ENCODE measurements at places on chromosomes 7 and 10.
A peak's percentile ranks its signal among the peaks of the same experiment; 100 is the strongest.

DNA sequence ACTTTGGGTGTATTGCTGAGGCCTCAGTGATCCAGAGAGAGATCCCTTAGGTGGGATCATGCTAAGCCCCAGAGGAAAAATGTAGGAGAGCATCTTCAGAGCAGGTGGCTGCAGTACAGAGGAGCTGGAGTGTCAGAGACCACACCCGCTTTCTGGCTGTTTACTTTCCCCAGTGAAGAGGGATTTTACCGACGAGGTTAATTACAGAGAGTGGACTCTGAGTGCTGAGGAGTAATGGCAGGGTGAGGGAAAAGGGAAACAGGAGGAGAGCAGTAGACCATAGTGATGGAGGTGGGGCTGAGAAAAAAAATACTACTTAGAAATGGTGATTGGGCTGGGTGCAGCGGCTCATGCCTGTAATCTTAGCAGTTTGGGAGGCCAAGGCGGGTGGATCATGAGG lies 43.3 kb upstream of the HBP1 start:
- DNase-seq = no peak

DNA sequence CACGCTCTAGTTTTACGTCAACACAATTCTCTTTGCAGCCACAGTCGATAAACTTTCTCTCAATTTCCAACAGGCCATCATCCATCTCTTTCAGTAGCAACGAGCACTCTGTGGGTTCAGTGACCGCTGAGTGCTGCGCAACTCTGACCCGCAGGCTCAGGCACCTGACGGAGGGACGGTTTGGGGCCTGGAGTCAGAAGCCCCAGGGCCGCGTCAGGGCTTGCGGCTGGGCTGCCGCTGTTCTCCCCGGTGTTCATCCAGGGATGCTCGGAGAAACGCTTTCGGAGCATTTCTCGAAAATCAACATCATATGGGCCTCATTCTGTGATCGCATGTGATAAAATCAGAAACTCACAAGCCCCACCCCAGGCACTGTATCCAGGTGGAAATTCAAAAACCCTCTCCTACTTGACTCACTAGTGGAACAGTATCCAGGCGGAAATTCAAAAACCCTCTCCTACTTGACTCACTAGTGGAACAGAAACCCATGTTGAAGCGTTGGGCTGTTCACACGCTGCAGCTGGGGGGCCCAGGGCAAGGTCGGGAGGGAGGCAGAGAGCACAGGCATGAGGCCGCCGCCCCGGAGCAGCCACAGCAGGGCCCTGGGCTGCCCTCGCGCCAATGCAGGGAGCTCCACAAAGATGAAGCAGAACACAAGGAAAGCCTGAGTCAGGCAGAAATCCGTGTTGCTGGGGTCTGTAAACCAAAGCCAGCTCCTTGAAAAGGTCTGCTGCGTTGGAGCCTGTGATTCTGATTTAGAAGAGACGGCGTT lies 73.3 kb upstream of the NKX6-2 start:
- DNase-seq = no peak

DNA sequence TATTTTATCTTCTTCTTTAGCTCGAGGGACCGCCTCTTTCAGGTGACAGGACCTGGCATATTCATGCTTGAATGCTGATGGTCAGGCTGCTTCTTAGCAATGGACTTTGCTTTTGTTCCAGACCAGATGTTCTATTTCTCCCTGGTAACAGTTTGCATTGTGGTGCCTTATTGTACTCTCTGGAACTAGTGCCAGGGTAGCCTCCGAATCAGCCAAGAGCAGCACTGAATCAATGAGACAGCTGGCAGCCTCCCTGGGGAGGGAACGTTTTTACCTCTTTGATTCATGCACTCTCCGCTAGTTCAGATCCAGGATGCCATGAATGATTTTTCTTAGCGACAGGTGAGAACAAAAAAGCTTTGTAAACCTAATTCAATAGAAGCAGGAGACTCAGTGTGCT lies 54.1 kb upstream of the NXPH1 start:
- DNase-seq = no peak

DNA sequence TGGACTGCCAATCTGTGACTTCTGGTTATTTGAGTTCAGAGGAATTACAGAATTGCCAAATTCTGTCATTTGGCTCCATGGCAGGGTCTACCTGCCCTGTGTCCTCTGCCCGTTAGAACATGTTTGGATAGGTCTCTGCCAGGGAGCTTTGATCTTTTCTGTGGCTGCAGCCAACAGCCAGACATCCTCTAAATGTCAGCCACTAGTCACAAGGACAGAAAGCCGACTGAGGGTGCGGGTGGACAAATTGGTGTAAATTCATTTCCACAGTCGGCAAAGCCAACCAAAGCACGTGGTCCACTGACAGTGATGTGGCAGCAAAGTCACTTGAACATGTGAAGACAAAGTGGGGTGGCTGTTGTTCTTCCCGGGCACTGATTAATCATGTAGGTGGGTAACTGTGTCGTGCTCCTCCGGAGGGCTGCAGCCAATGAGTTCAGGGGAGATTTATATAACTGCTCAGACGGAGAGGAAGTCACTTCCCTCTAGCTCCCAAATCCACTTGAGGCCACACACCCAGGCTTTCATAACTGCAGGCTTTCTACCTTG lies 26.7 kb upstream of the CAMK1D start:
- no peak for DNase-seq

DNA sequence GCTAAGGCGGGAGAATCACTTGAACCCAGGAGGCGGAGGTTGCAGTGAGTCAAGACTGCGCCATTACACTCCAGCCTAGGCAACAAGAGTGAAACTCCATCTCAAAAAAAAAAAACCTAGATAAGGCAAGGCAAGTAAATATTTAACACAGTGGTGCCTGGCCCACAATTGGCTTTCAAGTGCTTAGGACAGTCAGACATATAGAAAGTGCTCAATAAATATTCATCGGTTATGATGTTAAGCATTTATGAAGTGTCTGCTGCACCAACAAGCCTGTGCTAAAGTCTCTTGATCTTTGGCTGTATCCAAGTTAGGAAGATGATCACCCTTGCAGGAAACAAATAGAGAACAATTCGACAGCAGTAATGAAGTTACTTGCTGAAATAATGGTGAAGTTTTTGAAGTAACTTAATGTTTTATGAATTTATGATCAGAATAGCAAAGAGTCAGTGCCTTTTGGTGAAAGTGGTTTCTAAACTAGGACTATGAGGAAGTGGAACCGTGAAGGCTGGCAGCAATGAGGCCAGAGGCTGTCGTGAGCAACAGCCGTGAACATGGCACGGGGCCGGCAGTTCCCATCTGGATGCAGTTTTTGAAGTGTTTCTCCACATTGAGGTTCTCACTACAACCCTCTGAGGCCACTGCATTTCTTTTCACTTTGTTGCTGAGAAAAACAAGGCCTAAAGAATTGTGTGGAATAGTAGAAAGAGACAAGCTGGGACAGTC lies 48.1 kb upstream of the GATA3 start:
- DNase-seq = no peak

- no peak for DNase-seq
Measured at GRCh38 chr7:24157666-24158065, 126.3 kb upstream of the NPY start.

- no peak for DNase-seq
Measured at GRCh38 chr10:79209831-79210230, 137.4 kb upstream of the PPIF start.

GRCh38 chr10:37712489-37713131 lies 144.8 kb downstream of the ZNF248 start:
- DNase-seq = no peak

GRCh38 chr10:132684164-132684891 lies 101.6 kb downstream of the NKX6-2 start:
- DNase-seq = peak; percentile 6

DNA sequence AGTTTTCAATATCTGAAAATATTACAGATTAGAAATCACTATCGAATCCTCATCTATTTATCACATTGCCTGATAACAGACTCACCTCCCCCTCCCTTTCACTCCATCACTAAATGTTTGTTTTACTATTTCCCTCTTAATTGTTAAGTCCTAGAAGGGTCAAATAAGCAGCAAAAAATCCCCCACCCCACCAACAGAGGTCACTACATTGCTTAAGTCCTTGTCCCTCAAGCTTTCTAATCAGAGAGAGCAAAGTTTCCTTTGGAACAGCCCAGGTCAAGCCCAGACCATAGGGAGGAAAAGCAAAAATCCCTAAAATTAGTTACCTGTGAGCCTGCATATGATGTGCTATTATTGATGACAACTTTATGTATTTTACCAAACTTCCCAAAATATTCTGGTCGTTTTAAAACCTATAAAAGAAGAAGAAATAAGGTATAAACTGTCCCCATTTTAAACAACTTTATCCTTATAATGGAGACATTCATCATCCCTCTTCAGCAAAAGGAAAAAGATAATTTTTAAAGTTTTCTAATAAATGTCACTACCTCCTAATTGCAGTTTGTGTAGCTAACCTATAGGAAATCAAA lies 95.0 kb downstream of the CNOT4 start:
- peak; percentile 81 for DNase-seq

- no peak for DNase-seq
Measured at GRCh38 chr10:44647877-44648542, 263.1 kb upstream of the CXCL12 start.

DNA sequence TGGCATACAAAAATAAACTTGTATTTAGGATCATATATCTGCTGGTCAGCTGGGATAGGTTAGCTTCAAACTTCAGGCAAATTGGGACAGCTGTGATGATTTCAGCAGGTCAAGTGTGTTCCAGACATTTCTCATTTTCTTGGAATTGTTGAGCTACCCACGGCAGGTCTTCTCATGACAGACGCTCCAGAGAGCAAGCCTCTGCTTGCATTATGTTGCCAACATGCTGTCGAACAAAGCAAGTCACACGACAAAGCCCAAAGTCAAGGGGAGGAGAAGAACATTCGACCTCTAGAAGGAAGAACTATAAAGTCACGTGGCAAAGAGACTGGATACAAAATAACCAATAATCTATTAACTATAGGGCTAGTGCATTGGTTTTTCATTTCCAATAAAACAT lies 103.5 kb downstream of the RAB18 start:
- DNase-seq = no peak

DNA sequence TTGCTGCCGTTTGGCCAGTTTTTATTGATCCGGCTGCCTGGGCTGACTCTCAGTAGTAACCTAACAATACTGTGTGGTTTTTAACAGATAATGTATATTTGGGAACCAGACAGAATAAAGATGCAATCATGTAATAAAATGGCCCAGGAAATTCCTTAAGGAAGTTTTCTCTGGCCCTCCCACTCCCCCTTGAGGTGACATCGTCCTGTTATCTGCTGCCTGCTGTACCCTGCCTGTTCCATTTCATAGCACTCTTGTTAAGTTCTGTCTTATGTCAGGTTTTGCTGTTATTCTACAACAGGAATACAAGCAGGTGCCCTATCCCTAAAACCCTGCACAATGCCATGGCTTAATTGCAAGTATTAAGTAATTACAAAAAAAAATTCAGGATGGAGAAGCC lies 12.5 kb downstream of the ITGB8 start:
- no peak for DNase-seq

DNA sequence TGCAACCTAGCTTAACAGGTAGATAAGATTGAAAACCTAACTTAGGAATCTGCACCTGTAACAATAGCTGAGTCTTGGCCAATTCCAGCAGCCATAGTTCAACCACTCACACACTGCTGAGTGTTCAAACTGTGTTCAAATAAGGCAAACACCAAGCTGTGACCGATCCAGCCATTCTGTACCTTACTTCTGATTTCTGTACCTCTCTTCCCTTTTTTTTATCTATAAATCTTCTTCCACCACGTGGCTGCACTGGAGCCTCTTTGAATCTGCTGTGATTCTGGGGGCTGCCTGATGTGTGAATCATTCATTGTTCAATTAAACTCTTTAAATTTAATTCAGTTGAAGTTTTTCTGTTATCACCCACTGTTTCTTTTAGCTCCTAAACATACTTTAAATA lies 15.7 kb upstream of the FOXL3 start:
- DNase-seq = no peak

DNA sequence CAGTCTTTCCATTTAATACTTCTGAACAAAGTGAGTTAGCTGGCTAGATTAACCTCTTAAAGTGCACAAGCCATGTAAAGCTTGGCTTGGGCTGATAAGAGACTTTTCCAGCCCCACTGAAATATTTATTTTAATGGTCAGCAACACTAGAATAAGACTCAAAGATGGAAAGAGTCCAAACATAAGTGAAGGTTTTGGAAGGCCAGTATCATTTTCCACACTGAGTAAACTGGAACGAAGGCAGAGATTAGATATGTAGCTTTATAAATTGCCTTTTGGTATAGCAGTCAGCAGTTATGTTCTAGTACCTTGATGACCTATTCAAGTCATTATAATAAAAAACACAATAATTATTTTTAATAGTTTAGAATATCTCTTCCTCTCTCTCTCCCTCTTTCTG lies 102.2 kb downstream of the HDAC9 start:
- peak; percentile 3 for DNase-seq

DNA sequence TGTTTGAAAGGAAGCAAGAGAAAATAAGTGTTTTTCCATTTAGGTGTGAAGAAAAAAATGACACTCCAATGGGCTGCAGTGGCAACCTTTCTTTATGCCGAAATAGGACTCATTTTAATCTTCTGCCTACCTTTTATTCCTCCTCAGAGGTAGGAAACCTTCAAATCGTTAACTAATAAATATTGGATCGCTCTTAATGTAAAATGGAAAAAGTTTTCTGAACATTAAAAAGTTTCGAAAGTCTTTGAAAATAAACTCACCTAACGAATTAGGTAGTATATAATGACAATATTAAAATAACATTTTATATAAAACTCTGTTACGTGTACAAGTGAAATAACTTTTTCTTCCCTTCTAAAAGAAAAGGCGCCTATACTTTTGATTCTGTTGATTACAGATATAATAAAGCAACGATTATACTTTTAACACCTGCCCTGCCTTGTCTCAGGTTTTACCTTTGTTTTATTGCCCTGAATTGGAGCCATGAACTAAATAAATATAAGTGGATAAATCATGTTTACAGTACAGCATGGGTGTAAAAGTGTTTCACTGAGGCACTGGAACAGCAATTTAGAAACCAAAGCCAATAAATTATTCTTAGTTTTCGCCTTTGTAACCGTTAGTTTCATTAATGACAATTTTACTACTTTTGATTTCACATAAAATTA lies 804 bp downstream of the BCAP29 start:
- peak; percentile 30 for DNase-seq

DNA sequence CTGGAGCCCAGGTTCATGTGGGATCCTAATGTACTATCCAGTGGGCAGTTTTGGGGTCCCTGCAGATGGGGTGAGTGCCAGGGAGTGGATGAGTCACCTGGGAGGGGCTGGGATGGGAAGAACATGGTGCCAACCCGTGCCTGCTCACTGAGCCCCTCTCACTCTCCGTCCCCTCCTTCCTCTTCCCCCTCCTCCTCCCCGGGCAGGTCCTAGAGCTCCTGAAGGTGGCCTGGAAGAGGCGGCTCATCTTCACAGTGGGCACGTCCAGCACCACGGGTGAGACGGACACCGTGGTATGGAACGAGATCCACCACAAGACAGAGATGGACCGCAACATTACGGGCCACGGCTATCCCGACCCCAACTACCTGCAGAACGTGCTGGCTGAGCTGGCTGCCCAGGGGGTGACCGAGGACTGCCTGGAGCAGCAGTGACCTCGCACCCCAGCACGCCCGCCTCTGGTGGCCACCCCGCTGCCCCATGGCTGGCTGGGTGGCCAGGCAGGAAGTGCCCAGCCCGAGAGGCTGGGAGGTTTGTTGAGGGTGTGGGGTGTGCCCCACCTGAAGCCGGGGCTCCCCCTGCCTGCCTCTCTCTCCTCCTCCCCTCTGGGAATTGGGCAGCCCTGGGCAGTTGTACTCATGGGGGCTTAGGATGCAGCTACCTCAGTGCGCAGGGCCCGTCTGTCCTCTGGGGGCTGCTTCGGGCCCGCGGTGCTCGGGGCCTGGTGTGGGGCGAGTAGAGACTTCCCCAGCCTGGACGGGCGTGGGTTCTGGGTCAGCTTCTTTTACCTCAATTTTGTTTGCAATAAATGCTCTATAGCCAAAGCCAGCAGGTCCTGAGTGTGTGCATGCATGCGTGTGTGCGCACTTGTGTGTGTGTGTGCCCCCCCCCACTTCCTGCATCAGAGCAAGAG lies 4.9 kb upstream of the UPK3B start:
- DNase-seq = no peak
